ENCODE measurements at places on chromosomes 12 and 14.

GRCh38 chr12:41930866-41931437 is 213.7 kb downstream of the GXYLT1 start:
- no peak for DNase-seq

- DNase-seq = no peak
Measured at GRCh38 chr12:78371284-78371683, 493.3 kb upstream of the SYT1 start.

- no peak for DNase-seq
Measured at GRCh38 chr12:11106288-11106687, 14.2 kb upstream of the TAS2R43 start.

DNA sequence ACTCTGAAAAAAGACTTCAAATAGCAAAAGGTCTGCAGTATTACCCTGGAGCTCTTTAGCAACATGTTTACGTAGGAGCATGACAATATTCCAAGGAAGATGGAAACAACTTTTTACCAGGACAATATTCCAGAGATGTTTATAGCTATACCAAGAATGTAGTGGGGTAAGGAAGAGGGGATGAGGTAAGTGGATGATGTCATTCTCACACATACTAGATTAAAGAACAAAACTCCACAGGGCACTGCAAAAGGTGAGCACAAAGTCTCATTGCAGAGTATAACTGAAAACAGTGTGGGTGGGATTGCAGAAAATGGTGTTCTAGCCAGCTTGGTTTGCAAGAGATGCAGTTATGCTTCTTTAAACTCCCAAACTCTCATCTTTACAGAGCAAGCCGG is 8.4 kb downstream of the CMTM5 start:
- no peak for DNase-seq

DNA sequence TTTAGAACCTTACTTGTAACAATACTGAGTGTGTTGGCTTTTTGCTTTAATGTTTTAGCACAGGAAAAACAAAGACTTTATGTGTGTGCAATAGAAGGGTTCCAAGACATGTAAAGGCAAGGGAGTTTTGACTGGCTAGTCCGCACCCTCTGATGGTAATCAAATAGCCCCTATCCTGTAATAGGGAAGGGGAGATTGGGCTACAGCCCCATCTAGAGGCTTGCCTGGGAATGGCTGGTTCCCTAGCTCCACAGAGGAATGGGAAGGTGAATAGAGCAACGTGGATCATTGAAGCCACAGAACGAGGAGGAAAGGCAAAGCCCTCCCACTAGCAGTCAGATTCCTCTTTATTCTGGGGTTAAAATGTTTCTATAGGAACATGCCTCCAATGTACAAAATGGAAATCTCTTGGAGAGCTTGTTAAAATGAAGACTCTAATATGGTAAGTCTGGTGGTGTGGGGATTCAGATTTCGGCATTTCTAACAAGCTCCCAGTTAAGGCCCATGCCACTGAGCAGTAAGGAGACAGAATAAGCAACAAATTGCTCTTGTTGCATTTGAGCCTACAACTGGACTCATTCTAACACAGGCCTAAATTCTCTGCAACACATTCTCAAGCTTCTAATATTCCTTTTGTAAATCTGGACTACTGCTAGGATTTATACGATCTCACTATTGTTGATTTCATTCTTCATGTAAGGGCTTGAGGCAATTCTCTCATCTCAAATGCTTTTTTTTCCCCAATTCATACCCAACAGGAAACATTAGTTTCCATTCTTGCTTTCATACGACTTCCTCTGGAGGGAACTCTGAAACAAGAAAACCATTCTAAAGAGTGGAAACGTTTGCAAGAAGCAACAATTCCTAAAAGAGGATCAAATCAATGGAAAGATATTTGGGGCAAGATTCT is 57.1 kb downstream of the NIN start:
- DNase-seq = peak; percentile 62

- no peak for DNase-seq
Measured at GRCh38 chr14:44701563-44702263, 194.6 kb upstream of the FSCB start.

GRCh38 chr12:27548301-27549199 is 24.5 kb downstream of the PPFIBP1 start:
- DNase-seq = no peak

- DNase-seq = no peak
Measured at GRCh38 chr12:68469113-68469512, 137.0 kb upstream of the MDM1 start.

- no peak for DNase-seq
Measured at GRCh38 chr14:80350707-80351106, 139.4 kb upstream of the DIO2 start.

DNA sequence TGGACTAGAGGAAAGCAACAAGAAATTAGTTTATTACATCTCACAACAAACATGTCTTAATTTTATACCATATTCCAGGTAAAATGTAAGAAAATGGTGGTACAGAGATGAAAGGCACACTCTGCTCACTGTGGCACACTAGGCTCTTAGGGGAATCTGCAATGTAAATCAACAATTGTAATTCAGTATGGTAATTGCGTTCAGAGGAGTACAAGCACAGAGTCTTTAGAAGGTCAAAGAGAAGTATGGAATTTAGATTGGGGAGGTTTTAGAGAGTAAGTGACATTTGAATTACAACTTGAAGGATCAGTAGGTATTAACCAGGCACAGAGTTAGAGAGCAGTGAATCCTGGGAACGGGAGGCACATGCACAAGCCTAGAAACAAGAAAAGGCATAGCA is 694.0 kb upstream of the USP15 start:
- DNase-seq = no peak

- no peak for DNase-seq
Measured at GRCh38 chr12:125210104-125210755, 145.0 kb downstream of the AACS start.

DNA sequence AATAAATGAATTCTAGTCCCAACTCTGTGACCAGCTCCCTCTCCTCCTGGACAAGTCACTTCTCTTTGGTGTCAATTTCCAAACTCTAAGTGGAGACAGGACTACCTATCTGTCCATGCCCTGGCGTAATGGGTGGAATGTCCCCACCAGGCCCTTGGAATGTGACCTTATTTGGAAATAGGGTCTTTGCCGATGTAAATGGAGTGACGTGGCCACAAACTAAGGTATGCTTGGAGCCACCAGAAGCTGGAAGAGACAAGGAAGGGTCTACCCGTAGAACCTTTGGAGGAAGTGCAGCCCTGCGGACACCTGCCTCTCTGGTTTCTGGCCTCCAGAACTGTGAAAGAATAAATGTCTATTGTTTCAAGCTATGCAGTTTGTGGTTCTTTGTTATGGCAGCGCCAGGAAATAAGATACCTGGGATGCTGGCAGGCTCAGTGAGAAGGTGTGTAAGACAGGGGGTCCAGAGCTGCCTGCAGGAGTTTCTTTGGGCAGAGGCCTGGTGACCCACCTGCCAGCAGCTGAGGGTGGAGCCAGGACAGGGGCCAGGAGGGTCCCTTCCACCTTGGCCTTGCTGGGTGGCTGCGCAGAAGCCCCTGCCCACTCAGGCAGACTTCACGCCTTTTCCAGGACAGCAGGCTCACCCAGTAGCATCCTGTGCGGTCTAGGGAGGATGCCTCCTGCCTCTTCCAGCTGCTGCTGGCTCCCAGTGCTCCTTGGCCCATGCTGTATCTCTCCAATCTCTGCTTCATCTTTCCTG is 45.8 kb downstream of the ARL6IP4 start:
- no peak for DNase-seq

GRCh38 chr12:50458606-50459005 is 46.2 kb upstream of the DIP2B start:
- no peak for DNase-seq

GRCh38 chr14:64636208-64636979 is 67.8 kb upstream of the PLEKHG3 start:
- peak; percentile 88 for DNase-seq

DNA sequence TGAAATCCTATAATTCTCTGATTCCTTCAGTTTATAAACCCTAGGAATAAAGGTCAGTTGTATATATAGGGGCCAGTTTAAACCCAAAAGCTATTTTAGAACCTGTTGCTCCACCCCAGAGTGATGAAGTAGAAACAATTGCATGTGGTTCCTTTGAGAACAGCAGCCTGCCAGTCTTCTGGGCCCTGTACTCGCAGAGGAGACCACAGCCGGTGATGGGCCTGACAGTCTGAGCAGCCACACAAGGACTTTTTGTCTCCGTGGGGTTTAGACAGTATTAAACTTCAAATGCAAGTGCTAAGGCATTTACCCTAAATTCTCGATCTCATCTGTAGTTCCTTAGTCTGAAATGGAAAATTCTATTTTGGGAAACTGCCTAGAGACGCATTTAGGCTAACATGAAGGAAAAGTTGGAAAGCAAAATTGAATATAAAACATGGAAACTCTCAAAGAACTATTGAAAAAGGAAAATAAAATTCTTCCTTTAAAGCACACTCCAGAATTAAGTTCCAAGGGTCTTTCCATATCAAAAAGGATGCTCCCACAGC is 80.6 kb downstream of the PRICKLE1 start:
- no peak for DNase-seq

DNA sequence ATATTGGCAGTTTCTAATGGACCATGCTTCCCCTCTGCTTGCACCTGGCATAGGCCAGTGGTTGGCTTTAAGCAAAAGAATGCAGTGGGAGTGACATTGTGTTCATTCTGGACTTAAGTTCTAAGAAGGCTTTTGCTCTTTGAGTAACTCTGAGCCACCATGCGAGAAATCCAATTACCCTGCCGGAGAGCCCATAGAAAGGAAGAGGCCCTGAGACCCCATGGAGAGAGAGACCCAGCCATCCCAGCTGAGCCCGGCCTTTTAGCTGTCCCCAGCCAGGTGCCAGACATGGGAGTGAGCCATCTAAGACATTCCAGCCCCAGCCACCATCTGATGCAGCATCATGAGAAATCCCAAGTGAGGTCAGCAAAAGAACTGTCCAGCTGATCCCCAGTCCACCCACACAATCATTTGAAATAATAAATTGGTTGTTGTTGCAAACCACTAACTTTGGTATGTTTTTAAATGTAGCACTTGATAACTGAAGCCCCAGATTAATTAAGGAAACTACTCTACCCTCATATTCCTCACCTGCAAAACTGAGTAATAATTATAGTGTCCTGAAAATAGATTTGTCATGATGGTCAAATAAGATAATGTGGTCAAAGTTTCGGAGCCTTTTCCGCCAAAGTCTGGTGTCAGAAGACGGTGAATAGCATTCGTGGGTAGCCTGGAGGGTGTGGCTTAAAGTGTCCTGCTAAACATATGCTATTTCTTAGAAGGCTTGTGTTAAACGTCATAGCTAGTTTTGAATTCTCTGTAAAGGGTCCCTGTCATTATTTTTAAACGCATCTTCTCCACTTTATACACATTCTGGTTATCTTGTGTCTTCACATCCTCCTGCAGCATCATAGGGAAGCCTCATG is 166.6 kb upstream of the PELI2 start:
- no peak for DNase-seq

GRCh38 chr14:105072892-105073719 is 7.9 kb upstream of the GPR132 start:
- no peak for DNase-seq

- no peak for DNase-seq
Measured at GRCh38 chr14:77970646-77971045, 170.7 kb downstream of the ADCK1 start.

DNA sequence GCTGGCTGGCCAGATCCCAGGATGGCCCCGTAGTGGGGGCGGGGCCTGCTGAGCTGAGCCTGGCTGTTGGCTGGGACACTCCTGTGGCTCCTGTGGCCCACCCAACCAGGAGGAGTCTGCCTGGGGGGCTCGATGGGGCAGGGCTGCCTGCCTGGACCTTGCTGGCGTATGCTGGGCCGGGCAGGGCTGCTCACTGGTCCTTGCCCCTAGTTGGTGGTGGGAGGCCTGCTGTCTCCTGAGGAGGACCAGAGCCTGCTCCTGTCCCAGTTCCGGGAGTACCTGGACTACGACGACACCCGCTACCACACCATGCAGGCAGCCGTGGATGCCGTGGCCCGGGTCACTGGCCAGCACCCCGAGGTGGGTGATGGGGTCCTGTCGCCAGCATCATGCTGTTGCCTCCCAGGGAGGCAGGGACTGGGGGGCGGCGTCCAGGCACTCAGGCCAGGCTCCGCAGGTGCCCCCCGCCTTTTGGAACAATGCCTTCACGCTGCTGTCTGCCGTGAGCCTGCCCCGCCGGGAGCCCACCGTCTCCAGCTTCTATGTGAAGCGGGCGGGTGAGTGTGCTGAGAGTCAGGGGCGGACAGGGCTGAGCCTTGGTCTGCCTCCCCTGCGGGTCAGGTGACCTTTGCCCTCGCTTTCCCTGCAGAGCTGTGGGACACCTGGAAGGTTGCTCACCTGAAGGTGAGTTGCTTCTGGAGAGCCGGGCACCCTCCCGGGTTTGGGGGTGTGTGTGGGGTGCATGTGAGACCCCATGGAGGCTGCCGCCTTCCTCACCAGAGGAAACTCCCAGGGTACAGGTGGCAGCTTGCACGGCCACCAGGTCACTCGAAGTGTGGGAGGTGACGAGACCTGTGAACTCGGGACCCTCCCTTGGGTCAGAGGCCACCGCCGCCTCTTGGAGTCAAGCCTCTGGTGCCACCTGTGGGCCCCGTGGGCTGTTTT is 3.4 kb downstream of the NOC4L start:
- DNase-seq = no peak

DNA sequence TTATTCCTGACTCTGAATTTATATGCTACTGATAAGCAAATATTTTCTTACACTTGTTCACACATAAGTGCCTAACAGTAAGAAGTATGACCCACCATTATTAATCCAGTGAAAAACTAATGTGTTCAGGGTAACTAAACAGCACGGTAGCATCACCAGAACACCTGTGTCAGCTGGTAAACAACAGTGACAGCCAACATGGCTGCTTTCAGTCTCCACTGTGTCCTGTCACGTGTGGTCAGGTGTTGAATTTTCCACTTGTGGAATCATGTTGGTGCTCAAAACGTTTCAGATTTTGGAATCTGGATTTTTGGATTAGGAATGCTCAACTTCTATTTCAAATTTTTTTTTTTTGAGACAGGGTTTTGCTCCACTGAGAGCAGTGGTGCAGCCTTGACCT is 14.3 kb upstream of the ATP23 start:
- DNase-seq = no peak

DNA sequence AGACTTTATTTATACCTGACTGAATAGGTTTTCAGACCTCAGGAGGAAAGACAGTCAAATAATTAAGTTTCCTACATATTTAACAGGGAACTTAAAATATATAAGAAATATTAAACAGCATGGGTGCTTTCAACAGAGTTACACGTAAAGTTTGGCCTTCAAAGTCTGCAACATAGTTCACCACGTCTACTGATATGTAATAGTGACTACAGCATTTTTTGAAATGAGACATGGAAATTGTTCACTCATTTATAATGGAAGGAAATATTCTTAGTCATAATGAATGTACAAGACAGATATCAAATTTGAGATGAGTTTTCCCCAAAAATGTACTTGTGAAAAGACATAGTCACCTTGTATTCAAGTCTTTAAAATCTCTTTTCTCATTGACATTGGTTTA is 56.7 kb upstream of the KCNMB4 start:
- no peak for DNase-seq
